ENCODE measurements at places on chromosomes 1 and 21.
A peak's percentile ranks its signal among the peaks of the same experiment; 100 is the strongest.

GRCh38 chr1:116560704-116561490 is 9.9 kb downstream of the CD58 start:
- no peak for DNase-seq

- peak; percentile 74 for DNase-seq
These were observed 341.1 kb downstream of the TGFB2 start for GRCh38 chr1:218686258-218686657.

- no peak for DNase-seq
These were observed 219.2 kb downstream of the FOXD2 start for GRCh38 chr1:47656719-47657685.

DNA sequence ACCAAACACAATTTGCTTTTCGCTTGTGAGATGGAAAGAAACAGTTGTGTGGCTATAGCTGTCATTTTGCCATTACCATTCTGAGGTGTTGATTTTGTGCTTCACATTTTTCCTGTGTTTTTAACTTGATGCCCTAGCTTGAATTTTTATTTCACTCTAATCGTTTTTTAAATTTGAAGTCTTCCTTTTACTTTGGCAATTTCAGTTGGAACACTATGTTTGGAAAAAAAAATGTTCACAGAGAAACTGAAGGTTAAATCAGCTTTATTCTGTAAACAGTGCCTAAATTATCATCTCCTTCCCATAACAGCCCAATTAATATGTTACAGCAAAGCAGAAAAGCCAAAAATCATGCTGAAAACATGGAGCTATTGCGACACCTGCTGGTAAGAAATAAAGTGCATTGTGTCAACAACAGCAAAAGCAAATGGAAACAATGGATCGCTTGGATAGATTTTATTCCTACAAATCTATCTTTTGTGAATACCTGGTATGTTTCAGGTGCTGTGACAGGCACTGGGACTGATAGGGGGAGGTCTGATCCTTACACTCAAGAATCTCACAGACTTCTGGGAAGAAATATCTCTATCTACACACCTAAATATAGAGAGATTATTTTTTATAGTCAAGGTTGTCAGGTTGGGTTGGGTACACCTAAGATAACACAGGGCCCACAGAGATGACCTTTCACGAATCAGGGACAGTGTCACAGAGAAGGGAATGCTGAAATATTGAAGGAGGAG is 16.2 kb upstream of the ERICH3 start:
- peak; percentile 63 for DNase-seq

DNA sequence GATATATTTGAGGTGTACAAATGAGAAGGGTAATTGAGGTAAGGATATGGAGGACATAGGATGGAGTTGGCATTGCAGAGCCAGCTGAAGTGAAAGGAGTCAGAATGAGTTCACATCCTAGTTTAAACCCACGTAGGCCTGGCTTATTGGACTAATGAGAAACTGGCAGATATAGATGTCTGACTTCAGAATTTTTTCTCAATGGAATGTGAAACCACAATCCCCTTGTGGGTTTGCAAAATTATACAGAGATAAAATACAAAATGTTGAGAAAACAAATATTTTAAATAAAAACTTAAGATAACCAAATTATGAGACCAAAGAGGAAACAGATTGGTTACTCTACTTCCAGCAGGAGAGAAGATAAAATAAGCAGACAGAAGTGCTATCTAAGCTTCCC is 277.4 kb upstream of the LRRC7 start:
- DNase-seq = no peak

DNA sequence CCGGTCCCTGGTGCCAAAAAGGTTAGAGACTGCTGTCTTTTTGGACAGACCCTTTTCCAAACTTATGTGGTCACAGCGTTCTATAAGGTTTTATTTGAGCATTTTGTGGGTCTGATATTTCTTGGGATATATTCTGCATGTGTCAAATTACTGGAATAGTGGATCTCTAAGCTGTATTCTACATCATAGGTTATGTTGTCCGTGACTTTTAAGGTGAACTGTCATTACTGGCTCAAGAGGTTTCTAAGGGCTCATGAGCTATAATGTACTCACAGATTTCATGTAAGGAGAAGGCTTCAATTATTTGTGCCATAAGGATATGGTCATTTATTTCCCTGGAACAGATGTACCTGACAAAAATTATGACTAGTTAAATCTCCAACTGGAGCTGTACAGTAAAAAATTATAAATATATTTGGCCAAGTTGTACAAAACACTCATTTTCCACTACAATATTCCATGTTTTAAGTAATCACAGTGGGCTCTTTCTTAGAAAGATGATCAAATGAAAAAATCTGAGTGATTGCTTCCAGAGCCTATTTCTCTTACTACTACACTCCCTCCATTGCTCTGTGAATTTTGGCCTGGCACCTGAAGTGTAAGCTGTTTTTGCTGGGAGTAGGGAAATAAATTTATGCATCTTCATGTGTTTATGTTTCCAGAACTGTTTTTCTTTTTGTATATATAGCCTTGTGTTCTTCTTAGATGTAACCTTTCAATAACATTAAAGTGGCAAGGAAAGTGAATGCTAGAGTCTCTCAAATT is 538.1 kb upstream of the ZRANB2 start:
- DNase-seq = no peak

GRCh38 chr1:107687849-107688753 is 276.9 kb downstream of the VAV3 start:
- no peak for DNase-seq

- no peak for DNase-seq
These were observed 16.2 kb downstream of the SLC2A1 start for GRCh38 chr1:42942444-42942843.

DNA sequence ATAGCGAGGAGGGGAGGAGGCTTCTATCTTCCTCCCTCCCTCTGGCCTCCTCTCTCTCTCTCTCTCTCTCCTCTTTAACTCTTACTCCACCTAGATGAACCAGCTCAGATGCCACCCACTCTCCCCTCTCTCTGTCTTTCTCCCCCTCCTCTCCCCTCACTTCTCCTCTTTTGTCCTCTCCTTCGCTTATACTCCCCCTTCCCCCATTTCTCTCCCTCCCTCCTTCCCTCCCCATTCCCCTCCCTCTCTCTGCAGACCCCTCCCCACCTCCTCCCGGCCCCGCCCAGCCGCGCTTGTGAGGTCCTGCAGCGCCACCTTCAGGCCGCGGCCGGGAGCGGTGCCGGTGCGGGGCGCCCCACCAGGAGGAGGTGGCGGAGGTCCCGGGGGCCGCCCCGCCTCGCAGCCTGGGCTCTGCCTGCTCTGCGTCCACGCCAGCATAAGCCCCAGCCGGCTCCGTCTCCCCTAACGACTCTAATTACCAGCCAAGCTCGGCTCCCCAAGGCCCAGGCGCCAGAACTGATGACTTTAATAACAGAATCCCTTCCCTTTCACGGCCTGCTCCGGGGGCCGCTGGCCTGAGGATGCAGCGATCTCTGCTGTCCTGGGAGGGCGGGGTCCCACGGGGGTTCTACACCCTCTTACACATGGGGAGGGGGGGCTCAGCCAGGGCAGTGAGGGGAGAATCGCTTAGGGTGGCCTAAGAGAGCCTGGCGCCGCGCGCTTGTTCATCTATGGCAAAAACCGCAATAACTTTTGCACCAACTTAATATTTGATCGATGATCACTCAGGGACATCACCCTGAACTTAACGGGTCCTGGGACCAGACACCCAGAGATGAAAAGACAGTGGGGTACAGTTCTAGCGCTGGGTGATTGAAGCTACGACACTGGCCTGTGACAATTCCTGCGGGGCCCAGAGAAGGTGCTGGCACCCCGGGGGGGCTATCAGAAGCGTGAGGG is 637.3 kb downstream of the MATN1 start:
- peak; percentile 33 for DNase-seq

GRCh38 chr1:19662313-19662712 is 2.4 kb upstream of the HTR6 start:
- DNase-seq = no peak

DNA sequence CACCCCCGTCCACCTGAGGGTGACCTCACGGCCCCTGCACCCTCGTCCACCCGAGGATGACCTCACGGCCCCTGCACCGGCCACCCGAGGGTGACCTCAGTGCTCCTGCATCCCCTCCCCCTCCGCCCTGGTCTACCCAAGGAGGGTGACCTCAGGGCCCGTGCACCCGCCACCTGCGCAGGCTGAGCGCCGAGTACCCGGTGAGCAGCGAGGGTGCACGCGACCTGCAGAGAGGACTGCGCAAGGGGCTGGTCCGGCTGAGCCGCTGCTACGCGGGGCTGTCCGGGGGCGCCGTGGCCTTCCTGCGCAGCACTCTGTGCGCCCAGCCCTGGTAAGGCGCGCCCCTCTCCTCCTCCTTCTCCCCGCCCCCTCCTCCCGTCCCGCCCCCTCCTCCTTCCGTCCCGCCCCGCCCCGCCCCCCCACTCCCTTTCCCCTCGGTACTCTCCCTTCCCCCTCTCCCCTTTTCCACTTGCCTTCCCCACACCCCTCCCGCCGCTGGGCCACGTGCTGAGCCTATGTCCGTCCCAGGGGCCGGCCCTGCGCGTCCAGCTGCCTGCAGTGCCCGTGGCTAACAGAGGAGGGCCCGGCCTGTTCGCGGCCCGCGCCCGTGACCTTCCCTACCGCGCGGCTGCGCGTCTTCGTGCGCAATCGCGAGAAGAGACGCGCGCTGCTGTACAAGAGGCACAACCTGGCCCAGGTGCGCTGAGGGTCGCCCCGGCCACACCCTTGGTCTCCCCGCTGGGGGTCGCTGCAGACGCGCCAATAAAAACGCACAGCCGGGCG is 28.4 kb downstream of the TRIM11 start:
- peak; percentile 67 for DNase-seq

DNA sequence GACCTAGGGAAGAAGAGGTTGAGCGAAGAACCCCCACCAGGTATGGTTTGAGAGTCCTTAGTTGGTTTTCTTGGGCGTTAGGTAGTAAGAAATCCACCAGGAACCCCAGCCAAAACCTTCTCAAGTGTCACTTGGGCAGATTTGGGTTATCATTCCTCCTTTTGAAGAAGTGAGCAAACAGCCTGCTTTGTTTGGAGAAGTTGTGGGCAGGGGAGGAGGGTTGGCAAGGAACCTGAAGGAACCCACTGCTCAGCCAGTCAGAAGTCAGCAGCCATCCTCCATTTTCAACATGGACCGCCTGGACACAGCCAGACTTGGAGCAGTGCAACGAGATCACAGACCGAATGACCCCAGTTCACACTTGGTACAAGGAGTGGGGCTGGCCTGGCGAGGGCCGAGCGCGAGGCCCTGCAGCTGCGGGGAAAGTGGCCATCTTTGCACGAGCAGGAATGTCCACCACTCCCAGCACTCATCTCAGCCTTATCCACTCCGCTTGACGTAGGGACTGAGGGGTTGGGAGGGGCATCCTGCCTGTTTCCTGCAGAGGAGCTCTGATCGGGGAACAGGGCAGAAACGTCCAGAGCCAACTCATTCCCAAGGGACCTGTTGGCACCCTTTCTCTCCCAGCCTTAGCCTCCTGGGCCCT is 7.2 kb downstream of the ADPRS start:
- no peak for DNase-seq

DNA sequence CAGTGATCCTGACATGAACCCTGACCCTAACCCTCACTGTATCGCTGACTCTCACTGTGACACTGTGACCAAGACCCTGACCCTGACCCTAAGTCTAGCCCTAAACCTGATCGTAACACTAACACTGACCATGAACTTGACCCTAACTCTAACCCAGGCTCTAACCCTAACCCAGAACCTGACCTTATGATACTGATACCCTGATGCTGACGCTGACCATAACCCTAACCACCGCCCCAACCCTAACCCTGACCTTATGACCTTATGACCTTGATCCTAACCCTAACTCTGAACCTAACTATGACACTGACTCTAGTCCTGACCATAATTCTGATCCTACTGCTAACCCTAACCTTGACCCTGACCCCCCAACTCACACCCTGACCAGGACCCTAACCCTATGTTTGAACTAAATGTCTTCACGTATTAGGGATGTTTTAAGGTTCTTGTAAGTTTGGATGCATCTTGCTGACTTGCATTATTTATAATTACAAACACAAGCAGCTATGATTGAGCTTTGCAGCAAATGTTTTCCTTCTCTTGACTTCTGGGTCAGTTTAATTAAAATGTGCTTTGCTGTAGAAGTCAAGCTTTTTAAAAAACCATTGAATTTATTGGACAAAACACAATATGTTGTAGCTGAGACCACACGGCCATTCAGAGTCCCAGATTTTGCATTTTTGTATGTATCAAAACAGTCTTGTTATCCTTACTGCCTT is 23.9 kb upstream of the PRSS38 start:
- no peak for DNase-seq

DNA sequence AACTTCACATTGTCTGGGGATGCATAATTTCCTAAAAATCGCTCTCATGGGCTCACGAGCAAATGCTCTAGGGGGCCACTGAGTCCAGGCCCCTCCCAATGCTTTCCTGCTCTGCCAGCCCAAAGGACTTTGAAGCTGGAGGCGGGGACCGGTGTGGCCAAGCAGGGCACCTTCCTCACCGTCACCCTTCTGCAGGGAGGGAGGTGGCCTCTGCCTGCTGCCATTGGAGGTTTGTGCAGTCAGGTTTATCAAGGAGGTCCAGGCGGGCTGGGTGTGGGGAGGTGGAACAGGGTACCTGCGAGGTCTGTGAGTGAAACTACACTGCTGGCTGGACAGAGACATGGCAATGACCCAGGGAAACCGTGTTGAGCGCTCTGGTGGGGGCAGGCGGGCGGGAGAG is 58.1 kb upstream of the TRAPPC10 start:
- DNase-seq = no peak
